ENCODE measurements at places on chromosomes 3 and 15.

DNA sequence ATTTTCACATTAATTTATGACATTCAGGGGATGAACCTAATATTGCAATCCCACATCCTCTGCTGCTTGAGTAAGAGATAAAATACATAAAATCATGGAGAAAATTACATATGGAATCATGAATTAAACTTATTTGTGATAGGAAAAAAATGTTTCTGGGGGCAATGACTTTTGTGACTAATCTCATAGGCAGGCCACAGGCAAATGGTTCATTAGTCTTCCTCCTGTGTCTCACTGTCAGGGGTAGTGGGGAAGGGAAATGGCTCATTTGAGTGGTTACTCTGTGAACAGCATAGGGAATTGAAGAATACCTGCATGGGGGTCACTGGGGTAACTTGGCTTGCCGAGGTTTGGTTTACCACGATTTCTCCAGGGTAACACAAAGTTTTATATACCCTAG is 72.0 kb downstream of the TFG start:
- no peak for DNase-seq

GRCh38 chr3:153173758-153174516 is 11.9 kb downstream of the RAP2B start:
- no peak for DNase-seq

DNA sequence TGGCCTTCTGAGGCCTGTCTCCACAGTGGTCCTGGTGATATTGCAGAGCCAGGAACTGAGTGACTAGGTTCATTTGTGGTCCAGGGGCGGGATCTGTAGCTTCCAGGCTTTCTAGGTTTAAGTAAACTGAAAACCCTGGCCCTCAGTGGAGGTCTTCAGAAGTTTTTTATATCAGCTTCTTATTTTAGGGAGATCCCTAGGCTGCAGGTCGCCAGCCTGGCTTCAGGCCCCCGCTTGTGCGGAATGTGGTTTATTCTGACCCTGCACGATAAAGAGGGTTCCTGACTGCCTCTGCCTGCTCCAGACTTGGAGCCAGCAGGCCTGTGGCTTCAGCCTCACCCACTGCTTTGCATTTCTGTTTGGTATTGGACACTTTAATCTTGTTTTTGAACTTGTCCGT is 133.9 kb upstream of the PLXNA1 start:
- no peak for DNase-seq

GRCh38 chr3:107848351-107848915 is 242.4 kb downstream of the CD47 start:
- DNase-seq = no peak

DNA sequence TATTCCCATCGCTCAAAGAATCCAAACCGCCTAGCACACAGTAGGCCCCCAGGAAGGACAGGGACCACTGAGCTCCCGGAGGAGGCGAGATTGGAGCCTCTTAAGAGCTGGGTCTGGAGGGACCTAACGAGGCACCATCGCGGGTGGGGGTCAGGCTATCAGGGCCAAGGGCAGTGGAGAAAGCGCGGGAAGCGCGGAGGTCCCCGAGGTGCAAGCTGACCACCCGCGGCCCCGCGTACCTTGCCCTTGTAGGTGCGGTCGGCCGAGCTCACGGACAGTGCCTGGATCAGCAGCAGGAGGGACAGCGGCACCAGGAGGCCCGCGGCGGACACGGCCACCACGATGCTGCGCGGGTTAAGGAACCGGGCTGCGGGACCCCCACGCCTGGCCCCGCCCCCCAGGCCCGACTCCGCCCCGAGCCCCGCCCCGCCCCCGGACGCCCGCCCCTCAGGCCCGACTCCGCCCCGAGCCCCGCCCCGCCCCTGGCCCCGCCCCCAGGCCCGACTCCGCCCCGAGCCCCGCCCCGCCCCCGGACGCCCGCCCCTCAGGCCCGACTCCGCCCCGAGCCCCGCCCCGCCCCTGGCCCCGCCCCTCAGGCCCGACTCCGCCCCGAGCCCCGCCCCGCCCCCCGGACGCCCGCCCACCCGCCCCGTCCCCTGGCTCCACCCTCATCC is 3.9 kb downstream of the ZDHHC19 start:
- DNase-seq = no peak
